ENCODE measurements at places on chromosomes 5 and 9.

DNA sequence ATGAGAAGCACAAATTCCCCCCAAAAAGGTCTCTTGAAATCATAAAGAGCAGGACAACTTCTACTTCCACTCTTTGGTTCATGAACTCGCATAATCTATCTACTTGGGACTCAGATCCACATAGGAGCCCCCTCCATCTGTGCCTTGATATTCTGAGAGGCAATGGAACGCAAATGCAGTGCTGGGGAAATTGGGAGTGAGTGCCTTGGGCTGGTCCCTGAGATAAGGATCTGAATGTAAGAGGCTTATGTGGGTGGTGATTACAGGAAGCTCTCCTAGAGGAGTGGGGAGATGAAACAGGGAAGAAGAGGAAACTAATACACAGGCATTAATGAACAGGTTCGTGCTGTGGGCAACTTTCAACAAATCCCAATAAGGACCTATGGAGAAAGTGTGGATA lies 285.6 kb downstream of the RASEF start:
- no peak for DNase-seq

DNA sequence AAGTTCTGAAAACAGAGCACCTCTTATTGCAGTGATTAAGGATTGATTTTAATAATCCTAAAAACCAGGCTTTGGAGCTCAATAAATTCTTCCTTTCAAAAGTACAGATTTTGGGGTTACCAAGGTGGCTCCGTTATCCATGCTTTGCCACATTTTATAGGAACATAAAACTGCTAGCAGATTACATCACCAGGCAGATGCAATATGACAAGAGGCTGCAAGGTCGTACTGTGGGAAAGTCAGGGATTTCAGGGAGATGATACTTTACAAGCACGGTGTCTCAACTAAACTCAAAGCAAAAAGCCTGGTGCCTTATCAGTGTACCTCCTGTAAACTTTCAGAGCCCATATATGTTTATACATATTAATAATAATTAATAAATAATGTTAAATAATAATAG lies 28.6 kb downstream of the ADAMTSL1 start:
- no peak for DNase-seq

GRCh38 chr5:124180299-124180874 lies 566.1 kb downstream of the ZNF608 start:
- no peak for DNase-seq

GRCh38 chr9:87708546-87708945 lies 17.4 kb upstream of the CTSL start:
- DNase-seq, result no peak

GRCh38 chr5:61737301-61737963 lies 405.4 kb downstream of the ZSWIM6 start:
- DNase-seq, result no peak

DNA sequence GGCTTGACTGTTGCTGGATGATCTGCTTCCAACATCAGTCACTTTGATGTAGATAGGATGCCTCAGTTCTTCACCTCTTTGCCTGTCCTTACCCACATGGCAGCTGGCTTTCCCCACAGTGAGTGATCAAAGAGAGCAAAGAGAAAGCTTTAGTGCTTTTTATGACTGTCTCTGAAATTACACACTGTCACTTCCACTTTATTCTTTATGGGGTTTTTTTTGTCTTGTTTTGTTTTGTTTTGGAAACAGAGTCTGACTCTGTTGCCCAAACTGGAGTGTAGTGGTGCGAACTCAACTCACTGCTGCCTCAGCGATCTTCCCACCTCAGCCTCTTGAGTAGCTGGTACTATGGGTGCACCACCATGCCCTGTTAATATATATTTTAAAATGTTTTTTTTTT lies 32.4 kb upstream of the C5orf24 start:
- DNase-seq, result no peak
